CD8-positive, alpha-beta T cell (primary cell): ENCODE measurements at places on chromosomes 3 and 15.

DNA sequence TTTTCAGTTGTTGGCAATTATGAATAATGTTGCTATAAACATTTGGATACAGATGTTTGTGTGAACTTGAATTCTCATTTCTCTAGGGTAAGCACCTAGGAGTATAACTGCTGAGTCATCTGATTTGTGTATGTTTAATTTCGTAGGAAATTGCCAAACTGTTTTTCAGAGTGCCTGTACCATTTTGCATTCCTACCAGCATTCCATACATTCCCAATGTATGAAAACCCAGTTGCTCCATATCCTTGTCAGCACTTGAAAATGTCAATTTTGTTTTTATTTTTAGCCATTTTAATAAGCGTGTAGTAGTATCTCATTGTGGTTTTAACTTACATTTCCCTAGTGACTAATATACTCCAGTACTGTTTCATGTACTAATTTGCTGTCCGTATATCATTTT, 98.5 kb upstream of the TSC22D2 start:
- no peak for DNase-seq

GRCh38 chr3:38606561-38606960, 42.9 kb downstream of the SCN5A start:
- DNase-seq: no peak

GRCh38 chr3:162354356-162354755, 857.7 kb downstream of the OTOL1 start:
- DNase-seq: no peak

- no peak for DNase-seq
Measured at GRCh38 chr15:67915461-67916374, 75.9 kb upstream of the RNU6-1 start.

DNA sequence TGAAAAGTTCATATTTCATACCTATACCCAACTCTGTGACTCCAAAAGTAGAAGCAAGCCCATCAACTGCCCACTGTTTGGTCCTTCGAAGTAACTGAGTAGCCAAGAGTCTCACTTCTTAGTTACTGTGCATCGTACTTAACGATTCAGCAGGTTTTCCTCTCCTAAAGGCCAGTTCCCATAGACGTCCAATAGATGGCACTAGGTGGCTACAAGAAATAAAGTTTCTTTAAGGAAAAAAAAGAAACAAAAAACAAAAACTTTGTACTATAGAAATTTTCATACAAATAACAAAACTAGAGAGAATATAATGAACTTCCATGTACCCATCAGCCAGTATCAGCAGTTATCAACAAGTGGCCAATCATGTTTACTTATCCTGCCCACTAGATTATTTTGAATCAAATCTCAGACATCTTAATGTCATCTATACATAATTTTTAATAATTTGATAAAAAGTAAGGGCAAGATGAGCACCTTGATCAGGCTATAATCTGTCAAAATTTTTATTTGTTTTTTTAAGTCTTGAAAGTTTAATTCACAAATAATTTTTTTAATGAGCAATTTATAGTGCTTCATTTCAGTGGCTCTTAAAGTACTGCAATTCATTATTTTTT, 63.8 kb upstream of the ACP3 start:
- DNase-seq: peak; percentile 43

DNA sequence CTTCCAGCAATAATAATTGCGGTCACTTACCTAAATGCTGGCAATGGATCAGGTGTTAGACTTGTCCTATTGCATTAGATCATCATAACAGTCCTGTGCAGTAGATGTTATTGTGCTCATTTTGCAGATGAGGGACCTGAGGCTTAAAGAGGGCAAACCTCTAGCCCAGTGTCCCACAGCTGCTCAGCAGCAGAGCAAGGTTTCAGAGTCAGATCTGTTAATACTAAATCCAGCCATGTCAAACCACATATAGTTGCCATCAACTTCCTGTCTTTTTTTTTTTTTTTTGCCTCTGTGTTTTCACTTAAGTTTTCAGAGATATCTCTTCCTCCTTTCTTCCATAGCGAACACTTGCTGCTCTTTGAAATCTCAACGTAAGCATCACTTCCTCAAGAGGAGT, 12.1 kb downstream of the FEZF2 start:
- DNase-seq: no peak

DNA sequence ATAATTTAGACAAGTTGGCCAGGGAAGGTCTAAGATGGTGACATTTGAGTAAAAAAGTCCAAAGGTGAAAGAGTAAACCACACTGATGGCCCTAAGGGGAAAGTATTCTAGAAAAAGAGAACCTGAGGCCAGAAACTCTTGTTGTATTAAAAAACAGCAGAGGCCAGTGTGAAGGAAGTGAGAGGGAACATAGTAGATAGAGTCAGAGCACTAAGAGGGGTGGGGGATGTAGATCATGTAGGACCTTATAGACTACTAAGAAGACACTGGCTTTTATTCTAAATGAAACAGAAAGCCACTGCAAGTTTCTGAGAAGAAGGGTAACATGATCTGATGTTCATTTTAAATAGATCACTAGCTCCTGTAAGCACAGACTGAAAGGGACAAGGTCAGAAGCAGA, 14.5 kb downstream of the POLQ start:
- DNase-seq: no peak

DNA sequence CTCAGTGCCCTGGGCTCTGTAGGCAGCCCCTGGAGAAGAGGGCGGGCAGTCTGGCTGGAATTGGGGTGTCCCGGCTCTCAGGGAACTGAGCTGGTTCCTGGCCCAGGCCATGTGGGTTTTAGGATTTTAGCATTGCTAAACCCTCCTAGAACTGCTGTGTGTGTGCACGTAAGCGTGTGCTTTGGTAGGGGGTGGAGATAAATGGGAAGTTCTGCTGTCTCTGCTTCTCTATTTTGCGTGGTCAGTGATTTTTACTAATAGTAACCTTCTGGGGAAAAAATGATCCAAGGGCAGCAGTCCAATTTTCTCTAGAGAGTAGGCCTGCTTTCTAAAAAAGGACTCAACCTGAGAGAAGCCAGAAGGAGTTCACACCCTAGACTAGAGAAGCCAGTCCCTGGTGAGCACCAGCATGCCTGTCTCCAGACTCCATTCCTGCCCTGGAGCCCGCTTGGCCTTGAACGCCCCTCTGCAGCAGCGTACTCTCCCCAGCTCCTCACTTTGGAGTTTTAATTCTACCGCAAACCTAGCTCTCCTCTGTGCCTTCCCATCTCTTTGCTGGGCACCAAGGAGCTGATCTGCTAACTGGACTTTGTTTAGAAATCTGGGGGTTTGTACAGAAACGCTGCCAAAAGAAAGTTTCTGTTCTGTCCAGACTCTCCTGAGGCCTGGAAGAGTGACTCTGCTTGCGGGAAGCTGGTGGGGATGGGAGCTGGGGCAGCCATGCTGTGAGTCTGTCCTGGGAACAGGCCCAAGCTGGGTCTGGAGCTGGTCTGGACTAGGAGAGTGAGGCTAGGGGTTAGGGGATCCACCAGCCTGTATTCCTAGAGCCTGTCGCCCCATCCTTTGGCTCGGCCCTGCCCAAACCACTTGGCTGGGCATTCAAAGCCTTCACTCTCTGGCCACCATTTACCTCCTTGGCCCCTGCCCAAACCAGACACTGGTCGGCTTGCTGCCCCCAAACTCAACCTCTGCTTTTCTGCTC, 19.7 kb downstream of the CORO2B start:
- DNase-seq: no peak

- DNase-seq: no peak
Measured at GRCh38 chr3:124890573-124891190, 3.5 kb upstream of the ITGB5 start.

- no peak for DNase-seq
Measured at GRCh38 chr3:36784138-36784635, 19.8 kb upstream of the DCLK3 start.

DNA sequence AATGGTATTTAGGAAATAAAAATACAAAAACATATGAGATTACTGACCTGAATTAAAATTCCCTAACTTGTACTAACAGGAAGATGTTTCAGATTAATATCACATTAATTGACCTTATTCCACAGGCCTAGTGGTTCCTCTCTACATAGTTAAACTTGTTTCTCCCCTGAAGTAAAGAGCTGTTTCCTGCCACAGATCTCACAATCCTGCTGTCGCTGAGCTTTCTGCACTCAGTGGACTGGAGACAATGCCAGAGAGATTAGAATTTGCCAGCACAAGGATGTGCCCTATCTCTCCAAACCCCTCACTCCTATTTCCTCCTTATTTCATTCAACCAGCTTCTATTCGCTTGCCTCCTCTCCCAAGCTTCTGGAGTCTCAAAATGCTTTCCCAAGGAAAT, 130.6 kb downstream of the CTNNB1 start:
- DNase-seq: no peak

DNA sequence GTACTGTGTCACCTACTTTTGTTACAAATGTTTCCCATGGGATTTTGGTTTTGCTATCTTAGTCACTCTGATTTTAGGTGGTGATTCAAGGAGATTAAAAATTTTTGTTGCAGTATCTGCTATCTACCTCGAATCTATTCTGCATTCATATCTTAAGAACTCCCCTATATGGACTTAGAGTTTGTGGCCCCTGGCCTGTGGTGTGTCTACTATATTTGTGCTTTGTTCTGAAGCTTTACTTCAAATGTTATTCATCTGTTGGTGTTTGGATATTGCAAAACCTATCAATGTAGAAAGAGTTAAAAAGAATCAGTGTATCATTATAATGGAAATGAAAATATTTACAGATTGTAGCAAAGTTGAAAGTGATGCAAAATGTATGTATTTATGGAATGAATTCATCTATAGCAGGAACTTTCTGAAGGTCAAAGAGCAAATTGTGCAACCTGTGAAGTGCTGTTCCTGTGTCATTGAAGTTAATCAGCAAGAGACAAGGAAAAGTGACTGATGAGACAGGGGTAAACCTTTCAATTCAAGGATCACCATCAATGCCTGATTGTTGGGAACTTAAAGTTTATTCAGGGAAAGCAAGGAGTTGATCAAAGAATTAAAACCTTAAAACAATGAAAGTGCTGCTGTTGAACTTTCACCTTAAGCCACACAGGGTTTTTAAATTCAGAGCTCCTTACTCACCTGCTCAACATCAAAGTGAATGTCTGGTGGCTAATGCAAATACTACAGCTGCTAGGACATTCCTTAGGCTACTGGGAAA, 71.0 kb downstream of the SLMAP start:
- DNase-seq: no peak

GRCh38 chr3:55742022-55742831, 255.1 kb upstream of the WNT5A start:
- no peak for DNase-seq

DNA sequence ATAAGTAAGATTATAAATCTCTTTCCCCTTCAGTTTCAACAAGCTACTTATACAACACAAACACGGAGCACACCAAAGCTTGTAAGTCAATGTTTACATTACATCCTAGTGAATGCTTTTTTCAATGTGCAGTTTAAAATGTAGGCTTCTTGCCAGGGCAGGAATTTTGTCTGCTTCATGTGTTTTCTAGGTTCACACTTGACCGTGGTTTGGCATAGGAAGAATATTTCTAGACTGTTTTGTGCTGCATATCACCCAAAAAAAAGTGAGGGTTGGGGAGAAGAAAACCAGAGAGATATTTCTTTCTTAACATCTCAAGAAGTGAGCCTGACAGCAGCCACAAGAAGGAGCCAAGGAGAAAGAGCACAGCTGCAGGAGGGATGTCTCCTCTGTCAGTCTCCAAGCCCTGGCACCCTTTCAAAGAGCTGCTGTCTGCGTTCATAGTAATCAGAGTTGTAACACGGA, 255.8 kb downstream of the MEIS2 start:
- no peak for DNase-seq

- no peak for DNase-seq
Measured at GRCh38 chr3:182855076-182855475, 61.8 kb downstream of the ATP11B start.

DNA sequence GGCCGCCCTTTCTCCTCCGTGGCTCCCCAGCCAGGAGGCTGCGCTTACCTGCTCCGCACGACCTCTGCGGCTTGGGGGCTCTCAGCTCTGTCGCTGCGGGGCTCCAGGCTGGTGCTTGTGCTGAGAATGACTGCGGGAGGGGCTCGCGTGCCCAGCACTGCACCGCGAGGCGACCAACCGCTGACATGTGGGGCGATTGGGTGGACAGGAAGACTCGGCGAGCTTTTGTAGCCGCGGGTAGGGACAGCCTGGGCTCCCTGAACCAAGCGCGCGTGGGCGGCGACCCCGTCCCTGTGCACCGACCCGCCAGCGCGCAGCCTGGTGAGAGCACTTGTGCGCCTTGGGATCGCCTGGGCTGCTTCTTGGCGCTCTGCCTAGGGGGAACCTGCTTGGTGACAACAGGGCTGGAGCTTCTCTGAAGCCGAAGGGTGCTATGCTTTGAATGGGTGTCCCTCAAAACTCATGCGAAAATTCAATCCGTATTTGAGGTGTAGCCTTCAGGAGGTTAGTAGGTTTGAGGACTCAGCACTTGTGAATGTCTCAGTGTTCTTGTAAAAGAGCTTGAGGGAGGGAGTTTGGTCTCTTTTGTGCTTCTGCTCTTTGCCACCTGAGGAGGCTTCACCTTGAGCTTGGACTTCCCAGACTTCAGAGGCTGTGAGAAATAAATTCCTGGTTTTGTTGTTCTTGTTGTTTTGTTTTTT, 50.4 kb downstream of the IL12A start:
- DNase-seq: no peak

- DNase-seq: no peak
Measured at GRCh38 chr3:73405853-73406252, 218.9 kb downstream of the PDZRN3 start.
